ENCODE measurements at places on chromosomes 7 and 10.

GRCh38 chr10:11331046-11331577 lies 280.3 kb downstream of the USP6NL start:
- DNase-seq = no peak

- DNase-seq = no peak
These were observed 235.7 kb downstream of the AGMO start for GRCh38 chr7:15326044-15326644.

- no peak for DNase-seq
These were observed 54.6 kb upstream of the ZNF32 start for GRCh38 chr10:43703286-43703685.

GRCh38 chr10:113049881-113050280 lies 99.8 kb downstream of the TCF7L2 start:
- DNase-seq = no peak

- DNase-seq = no peak
These were observed 114.9 kb upstream of the ZEB1 start for GRCh38 chr10:31204090-31204489.

DNA sequence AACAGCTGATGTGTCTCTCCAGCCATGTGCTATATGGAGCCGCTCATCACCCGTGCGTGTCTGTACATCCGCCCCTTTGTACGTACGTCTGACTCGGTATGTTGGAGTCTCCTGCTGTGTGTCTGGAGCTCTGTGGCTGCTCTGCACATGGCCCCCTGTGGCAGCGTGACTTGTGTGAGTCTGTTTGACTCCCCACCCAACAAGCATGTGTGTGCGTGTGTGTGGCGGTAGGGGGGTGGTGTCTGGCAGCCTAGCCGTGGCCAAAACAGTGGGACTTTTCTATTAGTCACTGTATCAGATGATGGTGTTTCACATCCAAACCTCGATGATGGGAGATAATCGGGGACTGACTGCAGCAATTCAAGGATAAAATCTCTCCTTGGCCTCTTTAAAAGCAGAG lies 94.1 kb downstream of the COL13A1 start:
- no peak for DNase-seq

GRCh38 chr10:110686949-110687348 lies 42.8 kb downstream of the RBM20 start:
- DNase-seq = no peak

GRCh38 chr10:44984671-44985101 lies 6.1 kb upstream of the DEPP1 start:
- DNase-seq = no peak
